CD4-positive, alpha-beta T cell (primary cell): ENCODE measurements at places on chromosomes 1 and 21.

DNA sequence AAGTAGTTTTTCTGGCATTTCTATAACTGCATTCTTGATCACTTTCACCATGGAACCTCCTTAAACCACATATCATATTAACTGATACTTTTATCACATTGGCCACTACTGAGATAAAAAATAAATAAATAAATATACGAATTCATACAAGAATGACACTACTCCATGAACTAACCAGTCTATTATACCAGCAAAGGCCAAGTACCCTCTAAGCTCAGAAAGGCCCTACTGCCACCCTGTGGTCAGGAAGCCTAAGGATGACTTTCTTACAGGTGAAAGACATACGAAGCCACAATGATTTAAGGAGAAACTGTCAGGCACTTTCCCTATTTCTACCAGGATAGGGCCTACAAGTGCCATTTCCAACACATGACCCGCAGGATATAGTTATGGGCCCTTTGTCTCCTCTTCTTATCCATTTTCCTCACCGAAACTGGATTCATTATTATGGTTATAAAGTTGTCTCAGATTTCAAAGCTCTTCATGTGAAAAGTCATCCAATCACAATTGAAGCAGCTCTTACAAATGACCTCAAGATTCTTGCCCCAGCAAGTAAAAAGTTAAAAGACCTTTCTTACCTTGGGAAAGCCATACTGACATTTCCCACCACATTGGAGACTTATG lies 23.9 kb downstream of the DNAJC8 start:
- no peak overlapping the region for H3K27ac ChIP-seq
- DNase-seq: peak; percentile 51
- no peaks in the 10 kb centered on the region for H3K4me1 ChIP-seq
- H3K27me3 ChIP-seq: no peaks in the 10 kb centered on the region

DNA sequence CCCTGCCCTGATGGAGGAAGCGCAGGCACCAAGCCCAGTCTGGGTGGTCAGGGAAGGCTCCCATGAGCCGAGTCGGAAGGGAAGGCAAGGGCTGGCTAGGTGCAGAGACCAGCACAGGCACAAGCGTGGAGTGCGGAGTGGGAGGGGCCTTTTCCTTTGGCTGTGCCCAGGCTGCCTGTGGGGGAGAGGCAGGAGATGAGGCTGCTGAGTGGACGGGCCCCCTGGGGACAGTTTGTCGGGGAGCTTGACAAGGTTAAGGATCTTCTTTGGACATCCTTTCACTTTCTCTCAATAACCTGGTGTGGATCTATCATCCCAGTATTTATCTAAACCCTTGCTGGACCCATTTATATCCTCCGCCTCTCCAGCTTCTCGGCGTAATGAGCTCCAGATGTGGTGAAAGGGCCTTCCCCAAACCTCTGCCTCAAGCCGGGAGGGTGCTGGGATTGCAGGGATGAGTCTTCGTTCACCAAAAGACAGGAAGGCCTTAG lies 42.9 kb downstream of the EPHB2 start:
- no peak for DNase-seq
- no peaks in the 10 kb centered on the region for H3K4me1 ChIP-seq
- no peaks in the 10 kb centered on the region for H3K27me3 ChIP-seq
- H3K36me3 ChIP-seq: no peaks in the 10 kb centered on the region
- H3K4me3 ChIP-seq: no peak overlapping the region
- no peak overlapping the region for H3K27ac ChIP-seq

DNA sequence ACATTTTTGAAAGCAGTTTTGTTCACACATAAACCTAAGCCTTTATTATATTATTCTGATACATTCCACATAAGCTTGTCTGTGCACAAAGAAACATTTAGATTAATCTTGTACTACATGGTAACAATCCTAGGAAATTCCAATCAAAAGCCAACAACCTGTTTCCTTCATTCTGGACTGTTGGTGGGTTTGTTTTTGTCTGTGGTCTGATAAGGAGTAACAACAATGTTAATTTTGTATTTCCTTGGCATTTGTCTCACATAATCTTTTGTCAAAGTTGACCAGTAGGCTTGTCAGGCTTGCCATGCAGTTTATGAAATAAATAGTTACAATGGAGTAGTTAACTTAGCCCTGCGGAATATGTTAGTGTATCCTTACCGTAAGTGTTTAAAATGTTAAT lies 183.3 kb downstream of the DHRS3 start:
- H3K27ac ChIP-seq: peak overlapping the region; percentile 17
- peaks cover 3% of the 10 kb centered on the region for H3K36me3 ChIP-seq
- no peak overlapping the region for H3K4me3 ChIP-seq
- no peak for DNase-seq
- no peaks in the 10 kb centered on the region for H3K27me3 ChIP-seq

DNA sequence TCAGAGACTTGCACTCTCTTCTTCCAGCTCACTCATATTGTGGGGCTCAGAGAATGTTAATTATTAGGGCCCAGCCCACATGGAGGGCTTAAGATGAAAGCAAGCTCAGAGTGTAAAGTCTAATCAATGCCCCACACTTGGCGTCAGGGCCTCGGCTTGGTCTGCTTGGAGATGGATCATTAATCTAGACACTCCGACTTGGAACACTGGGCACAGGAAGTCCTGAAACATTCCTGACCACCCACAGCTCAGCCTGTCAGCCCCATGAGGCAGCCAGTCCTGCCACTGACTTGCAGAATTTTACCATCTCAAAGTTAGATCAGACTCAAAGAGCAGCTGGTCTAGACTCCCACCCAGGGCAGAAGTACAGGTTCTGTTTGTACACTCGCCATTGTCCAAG lies 69.8 kb upstream of the TRABD2B start:
- no peak for DNase-seq
- H3K36me3 ChIP-seq: no peaks in the 10 kb centered on the region
- H3K4me1 ChIP-seq: no peaks in the 10 kb centered on the region
- no peak overlapping the region for H3K27ac ChIP-seq
- H3K4me3 ChIP-seq: no peak overlapping the region
- H3K27me3 ChIP-seq: peaks cover 3% of the 10 kb centered on the region
